Chondrocyte (in vitro differentiated cells): ENCODE measurements at places on chromosomes 16 and 17. TPM values are rescaled to one million over a fixed set of nuclear protein-coding genes. Genes with fewer than 3 reads are reported as not detected.

SLC4A1 gene
- total RNA-seq, result not detected in 3 replicates

NHLRC4 gene
- total RNA-seq, result not detected in 3 replicates

FSCN2 gene
- total RNA-seq, result 4.1 to 6.1 TPM (median 5.3 TPM) in 3 replicates

ZNF597 gene
- 2.0 to 2.7 TPM (median 2.5 TPM) in 3 replicates for total RNA-seq

BCL7C gene
- 34.6 to 37.5 TPM (median 37.3 TPM) in 3 replicates for total RNA-seq

CUEDC1 gene
- 32.9 to 47.7 TPM (median 41.9 TPM) in 3 replicates for total RNA-seq

SSTR5 gene
- not detected in 3 replicates for total RNA-seq

CD79B gene
- not detected in 3 replicates for total RNA-seq

PRRT2 gene
- total RNA-seq, result 5.2 to 9.1 TPM (median 6.1 TPM) in 3 replicates

GRCh38 chr17:57151798-57152197 is 66.8 kb downstream of the AKAP1 start:
- no peaks in the 10 kb centered on the region for H3K27me3 ChIP-seq
- no peaks in the 10 kb centered on the region for H3K4me1 ChIP-seq
- no peaks in the 10 kb centered on the region for H3K36me3 ChIP-seq
- no peak overlapping the region for H3K27ac ChIP-seq

DNA sequence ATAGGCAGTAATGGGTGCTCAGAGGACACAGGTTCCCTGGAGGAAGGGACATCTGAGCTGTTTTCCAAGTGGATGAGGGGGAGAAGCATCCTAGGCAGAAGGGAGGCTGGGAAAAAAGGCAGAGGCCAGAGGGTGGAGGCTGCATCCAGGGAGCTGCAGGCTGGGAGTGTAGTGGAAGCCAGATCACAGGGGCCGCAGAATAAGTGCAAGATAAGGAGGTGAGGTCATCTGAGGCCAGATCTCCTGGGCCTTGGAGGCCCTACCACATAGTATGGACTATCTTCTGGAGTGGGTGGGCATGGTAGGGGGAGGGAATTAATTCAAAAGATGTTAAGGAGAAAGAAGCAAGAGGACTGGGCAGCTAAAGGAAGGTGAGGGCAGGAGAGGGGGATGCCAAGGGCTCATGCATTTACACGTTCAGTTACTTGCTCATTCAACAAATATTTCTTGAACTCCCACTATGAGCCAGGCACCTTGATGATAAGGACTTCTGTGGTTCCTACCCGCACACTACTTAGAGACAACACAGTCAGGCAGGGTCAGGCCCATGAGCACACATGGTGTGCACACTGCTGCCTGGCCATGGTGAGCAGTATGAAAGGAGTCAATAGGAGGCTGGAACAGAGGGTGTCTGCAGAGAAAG is 2.4 kb upstream of the RIPOR1 start:
- peaks cover 31% of the 10 kb centered on the region for H3K4me1 ChIP-seq
- no peaks in the 10 kb centered on the region for H3K27me3 ChIP-seq
- no peak for DNase-seq
- no peak overlapping the region for H3K27ac ChIP-seq
- H3K36me3 ChIP-seq, result no peaks in the 10 kb centered on the region
- no peak overlapping the region for H3K4me3 ChIP-seq

DNA sequence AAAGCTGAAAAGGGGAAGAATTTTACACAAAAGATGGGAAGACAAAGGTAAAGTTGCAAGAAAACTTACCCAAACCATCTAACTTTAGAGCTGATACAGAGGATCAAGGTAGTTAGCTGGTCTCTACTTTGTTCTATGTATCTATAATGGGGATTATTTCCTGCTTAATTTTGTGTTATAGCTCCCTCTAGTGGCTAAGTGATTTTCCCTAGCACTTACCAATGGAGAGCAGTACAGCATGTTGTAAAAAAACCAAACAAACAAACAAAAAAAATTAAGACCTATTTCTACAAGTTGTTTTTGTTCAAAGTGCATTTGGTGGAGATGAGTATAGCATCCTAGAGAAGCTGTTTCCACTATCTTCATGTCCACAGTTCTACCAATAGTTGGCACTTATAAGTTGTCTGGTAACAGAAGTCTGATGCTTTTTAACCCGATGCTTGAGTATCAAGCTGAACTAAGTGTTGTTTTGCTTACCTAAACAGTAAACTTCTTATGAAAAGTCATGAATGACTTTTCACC is 7.5 kb downstream of the SRSF1 start:
- peaks cover 14% of the 10 kb centered on the region for H3K36me3 ChIP-seq
- H3K4me1 ChIP-seq, result peaks cover 30% of the 10 kb centered on the region
- H3K27ac ChIP-seq, result peak overlapping the region; percentile 32
- no peak overlapping the region for H3K4me3 ChIP-seq

DNA sequence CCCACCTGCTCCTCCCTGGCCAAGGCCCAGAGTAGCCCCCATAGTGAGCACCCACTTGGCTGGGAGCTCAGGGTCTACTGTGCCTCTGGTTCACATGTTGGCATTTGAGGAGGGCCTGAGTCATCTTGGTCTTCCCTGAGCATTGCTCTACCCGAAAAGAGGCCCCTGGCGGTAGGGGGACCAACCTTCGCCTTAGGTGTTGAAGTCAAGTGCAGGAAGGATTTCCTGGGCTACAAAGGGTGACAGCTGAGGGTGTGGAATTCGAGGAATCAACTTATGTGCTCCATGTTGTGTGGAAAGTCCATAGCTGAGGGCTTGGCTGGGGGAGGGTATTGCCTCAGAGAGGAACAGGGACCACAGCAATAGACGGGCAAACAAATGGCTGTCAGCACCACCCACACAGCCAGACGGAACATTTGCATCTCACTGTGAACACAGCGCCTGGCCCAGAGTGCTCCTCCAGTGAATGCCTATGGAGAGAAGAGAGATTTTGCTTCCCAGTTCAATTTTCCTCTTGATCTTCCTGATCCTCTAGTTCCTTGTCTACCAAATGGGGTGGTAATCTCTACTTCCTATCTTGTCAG is 35.6 kb upstream of the NGFR start:
- peaks cover 16% of the 10 kb centered on the region for H3K4me1 ChIP-seq
- peaks cover 47% of the 10 kb centered on the region for H3K27me3 ChIP-seq
- peaks cover 6% of the 10 kb centered on the region for H3K36me3 ChIP-seq
- H3K4me3 ChIP-seq, result no peak overlapping the region

DNA sequence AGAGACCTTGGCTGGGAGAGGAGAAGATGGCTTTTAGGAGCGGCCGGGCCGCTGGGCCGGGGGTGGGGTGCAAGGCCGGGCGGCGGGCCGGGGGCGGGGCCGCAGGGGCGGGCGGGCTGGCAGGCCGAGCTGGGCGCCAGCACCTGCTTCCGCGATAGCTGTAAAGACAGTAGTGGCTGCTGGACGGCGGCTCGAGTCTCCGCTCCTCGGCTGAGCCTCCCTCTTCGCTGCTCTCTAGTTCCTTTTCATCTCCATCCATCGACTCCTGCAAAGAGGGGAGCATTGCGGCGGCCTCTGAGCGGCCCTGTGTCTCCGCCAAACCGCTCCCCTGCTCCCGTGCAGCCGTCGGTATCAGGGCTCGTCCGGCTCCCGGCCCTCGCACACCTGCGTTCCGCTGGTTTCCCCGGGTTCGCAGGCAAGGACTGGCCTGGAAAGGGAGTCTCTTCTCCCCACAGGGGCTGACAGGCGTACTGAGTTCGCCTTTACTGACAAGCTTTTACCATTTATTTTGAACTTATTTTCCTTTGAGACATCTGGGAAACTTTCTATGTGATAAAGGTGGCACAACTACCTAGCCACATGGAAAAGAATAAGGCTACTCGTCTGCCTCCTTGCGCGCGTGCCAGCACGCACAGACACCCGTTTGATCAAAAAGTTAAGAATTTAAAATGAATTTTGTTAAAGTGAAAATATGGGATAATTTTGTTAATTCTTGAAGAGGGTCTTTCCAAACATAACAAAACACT is at the start of gene C17orf75:
C17orf75 (minus strand) TSS at position 317 of the 746 bp plus-strand sequence; CDS start at position 283, 34 bp downstream.
- H3K27ac ChIP-seq, result peak within 1 kb of the TSS; percentile 87
- DNase-seq, result no peak
- peaks cover 6% of the 10 kb centered on the region for H3K36me3 ChIP-seq
- peaks cover 24% of the 10 kb centered on the region for H3K4me1 ChIP-seq

- no peak overlapping the region for H3K27ac ChIP-seq
- H3K4me3 ChIP-seq, result no peak overlapping the region
- H3K27me3 ChIP-seq, result no peaks in the 10 kb centered on the region
- H3K36me3 ChIP-seq, result no peaks in the 10 kb centered on the region
- no peak for DNase-seq
- H3K4me1 ChIP-seq, result peaks cover 6% of the 10 kb centered on the region
Measured at GRCh38 chr16:59320657-59321056, 586.5 kb upstream of the GOT2 start.

- no peak overlapping the region for H3K27ac ChIP-seq
- H3K36me3 ChIP-seq, result no peaks in the 10 kb centered on the region
- peaks cover 22% of the 10 kb centered on the region for H3K4me1 ChIP-seq
- no peak for DNase-seq
Measured at GRCh38 chr16:82999711-83000110, 372.9 kb downstream of the CDH13 start.

- H3K27ac ChIP-seq, result peak overlapping the region; percentile 81
- H3K4me1 ChIP-seq, result peaks cover 47% of the 10 kb centered on the region
- no peak for DNase-seq
- no peak overlapping the region for H3K4me3 ChIP-seq
- peaks cover 19% of the 10 kb centered on the region for H3K36me3 ChIP-seq
- no peaks in the 10 kb centered on the region for H3K27me3 ChIP-seq
Measured at GRCh38 chr17:1006054-1006453, 9.1 kb downstream of the TIMM22 start.

- H3K4me3 ChIP-seq, result no peak overlapping the region
- peaks cover 18% of the 10 kb centered on the region for H3K4me1 ChIP-seq
- DNase-seq, result peak; percentile 86
- peaks cover 46% of the 10 kb centered on the region for H3K36me3 ChIP-seq
- peak overlapping the region; percentile 69 for H3K27ac ChIP-seq
Measured at GRCh38 chr16:2769675-2770056, 7.4 kb downstream of the ELOB start.
